ENCODE measurements at places on chromosomes 1 and 21.

DNA sequence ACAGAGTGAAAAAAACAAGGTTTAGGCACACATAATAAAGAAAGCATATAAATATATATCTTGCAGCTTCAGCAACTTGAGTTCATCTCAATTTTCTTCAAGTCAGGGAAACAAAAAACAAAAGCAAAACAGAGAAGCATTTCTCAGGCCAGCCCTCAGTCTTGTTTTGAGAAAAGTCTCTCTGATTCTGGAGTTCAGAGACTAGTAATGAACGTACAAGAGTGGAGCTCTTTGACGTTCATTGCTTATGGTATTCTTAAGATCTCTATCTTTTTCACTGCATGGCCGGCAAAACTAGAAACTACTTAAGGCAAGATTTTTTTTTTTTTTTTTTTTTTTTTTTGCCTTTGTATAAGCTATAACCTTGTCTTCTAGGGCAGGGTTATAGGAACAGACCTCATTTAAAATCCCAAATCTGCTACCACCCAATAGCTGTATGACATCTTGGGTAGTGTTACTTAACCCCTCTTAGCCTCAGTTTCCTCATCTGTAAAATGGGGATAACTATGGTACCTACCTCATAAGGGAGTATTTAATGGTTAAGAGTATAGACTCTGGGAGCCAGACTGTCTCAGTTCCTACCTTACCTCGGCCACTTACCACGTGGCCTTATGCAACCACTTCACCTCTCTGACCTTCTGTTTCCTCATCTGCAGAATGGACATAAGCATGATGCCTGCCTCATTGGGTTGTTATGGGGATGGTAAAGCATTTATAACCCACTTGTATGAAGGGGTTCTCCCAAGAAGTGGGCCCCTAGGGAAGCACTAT, 33.6 kb downstream of the LMO4 start:
- no peak for DNase-seq

- DNase-seq, result no peak
These were observed 256.6 kb upstream of the RGS18 start for GRCh38 chr1:191901651-191902050.

GRCh38 chr21:41894922-41895557, 15.9 kb upstream of the PRDM15 start:
- no peak for DNase-seq

DNA sequence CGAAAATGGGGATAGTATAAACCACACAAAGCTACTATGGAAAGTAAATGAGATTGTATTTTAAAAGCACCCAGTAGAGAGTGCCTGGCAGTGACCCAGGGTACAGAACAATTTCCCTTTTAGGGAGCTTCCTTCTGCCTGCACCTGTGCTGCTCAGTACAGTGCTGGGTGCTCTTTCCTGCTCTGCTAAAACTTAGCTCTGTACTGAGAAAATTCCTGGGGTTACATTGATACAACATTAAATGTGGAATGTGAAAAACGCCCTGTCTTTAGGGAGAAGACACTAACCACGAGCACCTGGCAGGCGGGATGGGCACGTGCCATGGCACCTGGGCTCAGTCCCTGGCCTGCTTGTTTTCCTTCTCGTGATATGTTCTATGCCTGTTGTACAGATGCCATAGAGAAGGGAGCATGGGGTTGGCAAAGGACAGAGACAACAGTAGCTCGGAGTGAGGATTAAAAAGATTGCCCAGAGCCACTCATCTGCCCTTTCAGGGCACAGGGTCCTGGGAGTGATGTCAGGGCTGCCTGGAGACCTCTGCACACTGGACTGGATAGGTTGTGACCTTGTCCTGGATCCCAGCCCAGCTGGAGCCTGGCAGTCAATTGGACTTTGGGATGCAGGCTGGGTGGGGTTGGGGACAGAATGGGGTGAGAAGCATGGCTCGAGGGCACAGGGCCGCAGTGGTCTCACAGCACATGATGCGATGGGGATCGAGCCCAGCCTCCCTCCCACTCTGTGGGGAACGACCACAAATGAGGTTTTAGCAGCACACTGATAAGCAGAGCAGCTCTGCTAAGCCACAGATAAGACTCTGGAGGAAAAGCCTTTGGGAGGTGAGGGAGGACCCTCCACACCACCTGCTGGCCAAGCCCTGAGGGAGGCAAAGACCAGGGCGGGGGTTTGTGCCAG, 4.2 kb downstream of the SPATA46 start:
- no peak for DNase-seq

GRCh38 chr21:37061926-37062592, 10.8 kb downstream of the PIGP start:
- no peak for DNase-seq

DNA sequence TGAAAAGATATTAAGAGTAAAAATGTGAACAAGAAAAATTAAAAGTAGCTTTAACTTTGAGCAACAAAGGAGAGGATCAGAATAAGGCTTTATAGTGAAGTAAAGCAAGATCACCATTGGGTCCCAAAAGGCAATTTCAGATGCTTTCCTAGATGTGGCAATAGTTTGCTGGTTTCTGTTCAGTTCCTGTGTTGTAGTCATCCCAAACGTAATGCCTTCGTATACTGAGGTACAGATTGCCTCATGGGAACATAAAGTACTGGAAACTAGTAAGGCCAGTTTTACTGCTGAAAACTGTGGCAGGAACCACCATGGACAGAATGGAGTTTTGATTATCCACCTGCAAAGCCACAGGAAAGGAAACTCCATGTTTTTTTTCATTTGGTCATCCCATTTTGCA, 283.5 kb upstream of the SGIP1 start:
- no peak for DNase-seq

GRCh38 chr1:118914379-118915161, 73.6 kb downstream of the TBX15 start:
- DNase-seq, result no peak

DNA sequence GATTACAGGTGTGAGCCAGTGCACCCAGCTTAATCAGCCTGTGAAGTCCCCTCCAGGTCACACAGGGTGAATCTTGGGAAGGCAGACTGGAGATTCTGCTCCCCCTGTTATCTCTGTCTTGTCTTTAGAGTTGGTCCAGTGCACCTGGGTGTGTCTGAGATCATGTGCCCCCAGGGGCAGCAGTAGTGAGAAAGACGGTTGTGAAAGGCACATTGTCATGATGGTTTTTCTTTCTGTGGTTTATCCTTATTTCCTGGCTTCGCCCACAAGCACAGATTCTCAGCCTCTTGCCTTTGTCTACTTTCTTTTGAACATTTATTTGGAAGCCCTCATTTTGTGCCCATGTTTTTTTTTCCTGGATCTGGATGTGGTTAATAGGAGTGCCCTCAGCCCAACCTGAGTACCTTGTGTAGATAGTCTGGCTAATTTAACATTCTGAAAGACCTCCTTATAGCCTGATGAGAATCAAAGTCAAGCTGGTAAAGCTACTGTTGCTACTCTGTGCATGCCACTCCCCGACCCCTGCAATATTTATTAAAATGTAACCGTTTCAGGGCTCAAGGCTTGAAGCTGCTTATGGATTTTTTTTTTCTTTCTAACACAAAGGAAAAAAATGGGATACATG, 23.7 kb downstream of the UCK2 start:
- DNase-seq, result peak; percentile 17

DNA sequence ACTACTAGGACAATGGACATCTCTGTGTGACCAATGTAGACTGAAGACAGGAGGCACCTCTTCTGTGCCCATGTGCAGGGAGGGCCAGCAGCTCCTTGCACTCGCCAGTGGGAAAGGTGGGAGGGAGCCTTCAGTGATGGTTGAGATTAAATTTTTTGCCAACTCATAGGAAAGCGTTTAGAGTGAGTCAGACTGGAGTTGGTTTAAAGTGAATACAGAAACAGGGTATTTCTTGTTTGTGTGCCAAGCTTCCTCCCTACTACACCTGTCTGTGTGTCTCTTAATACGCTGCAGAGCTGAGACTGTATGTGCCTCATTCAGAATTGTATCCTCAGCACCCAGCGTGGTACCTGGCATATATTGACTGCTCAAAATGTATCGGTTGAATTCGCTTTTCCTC, 13.5 kb upstream of the COL16A1 start:
- no peak for DNase-seq

DNA sequence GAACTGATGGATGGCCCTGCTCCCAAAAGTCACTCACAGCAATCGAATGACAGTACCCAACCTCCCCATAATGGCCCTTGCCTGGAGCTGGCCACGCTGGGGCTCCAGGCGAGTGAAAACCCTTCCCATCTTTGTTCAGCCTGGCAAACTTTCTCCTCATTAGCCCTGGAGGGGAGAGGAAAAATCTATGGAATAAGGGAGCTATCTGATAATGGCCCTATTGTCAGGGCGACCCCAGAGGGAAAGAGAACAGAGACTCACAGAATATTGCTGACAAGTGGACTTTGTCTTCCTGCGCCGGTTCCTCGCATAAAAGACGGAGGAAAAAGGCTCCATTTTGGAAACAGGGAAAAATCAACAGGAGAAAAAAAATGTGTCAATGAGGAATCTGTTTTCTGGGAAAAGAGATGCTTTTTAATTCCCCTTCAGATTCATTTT, 13.0 kb upstream of the ARHGEF16 start:
- no peak for DNase-seq

- DNase-seq, result no peak
These were observed 10.7 kb downstream of the KCNA10 start for GRCh38 chr1:110508028-110508940.

All from activated CD4-positive, alpha-beta T cell treated with anti-CD3 and anti-CD28 coated beads, Interleukin-2, amount 10 ng/mL, durations not matched to agents 7 days and 5 days (primary cell).